ENCODE measurements at places on chromosomes 13 and 19. TPM values are rescaled to one million over a fixed set of nuclear protein-coding genes. Genes with fewer than 3 reads are reported as not detected.

The ZNF793 gene
- 3.0 TPM for total RNA-seq

The POGLUT2 gene
- 8.8 TPM for total RNA-seq

The DZIP1 gene
- 29.9 TPM for total RNA-seq

The PNMA8A gene
- 1.1 TPM for total RNA-seq

The PGLYRP1 gene
- total RNA-seq = not detected

The SKA3 gene
- total RNA-seq = 13.2 TPM

The ZNF765 gene
- 3.5 TPM for total RNA-seq

The LENG9 gene
- 12.4 TPM for total RNA-seq

The SIGLEC8 gene
- total RNA-seq = not detected

The PARP4 gene
- 29.1 TPM for total RNA-seq

The FGF9 gene
- not detected for total RNA-seq

The ZNF726 gene
- total RNA-seq = 3.1 TPM

The VSTM1 gene
- total RNA-seq = not detected

The GRK1 gene
- not detected for total RNA-seq
